ENCODE measurements at places on chromosomes 16 and 17.

- DNase-seq: no peak
These were observed 666 bp upstream of the METTL9 start for GRCh38 chr16:21598701-21599121.

DNA sequence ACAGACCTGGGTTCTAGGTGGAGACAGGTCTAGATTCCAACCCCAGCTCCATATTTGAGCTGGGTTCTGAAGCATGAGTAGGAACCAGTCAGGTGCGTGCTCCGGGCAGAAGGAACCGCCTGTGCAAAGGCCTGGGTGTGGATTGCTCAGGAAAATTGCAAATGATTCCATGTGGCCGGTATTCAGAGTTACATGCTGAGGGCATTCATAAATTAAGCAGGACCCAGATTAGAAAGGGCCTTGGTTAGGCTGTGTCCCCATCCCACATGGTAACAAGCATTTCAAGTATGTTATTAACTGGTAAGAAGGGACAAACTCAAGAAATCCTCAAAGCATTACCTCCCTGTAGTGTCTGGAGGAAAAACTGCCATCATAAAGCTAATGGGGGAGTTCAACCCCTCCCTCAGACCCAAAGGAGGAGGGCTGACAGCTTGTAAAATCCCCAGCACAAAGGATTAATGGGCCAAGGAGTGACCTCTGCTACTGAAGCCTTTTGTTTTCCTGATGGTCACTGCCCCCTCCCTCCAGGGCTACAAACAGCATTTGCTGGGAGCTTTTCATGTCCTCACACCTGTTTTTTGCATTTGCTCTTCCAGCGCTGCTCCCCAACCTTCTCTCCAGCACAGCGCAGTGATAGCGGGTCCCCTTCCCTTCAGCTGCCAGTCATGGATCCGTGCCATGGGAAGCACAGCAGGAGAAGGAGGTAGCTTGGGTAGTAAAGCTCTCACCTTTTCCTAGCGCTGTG, 218.0 kb downstream of the C16orf95 start:
- DNase-seq: no peak

GRCh38 chr17:3847165-3847670, 1.2 kb upstream of the NCBP3 start:
- no peak for DNase-seq

GRCh38 chr17:77391668-77392375, 251.1 kb downstream of the SEC14L1 start:
- no peak for DNase-seq

DNA sequence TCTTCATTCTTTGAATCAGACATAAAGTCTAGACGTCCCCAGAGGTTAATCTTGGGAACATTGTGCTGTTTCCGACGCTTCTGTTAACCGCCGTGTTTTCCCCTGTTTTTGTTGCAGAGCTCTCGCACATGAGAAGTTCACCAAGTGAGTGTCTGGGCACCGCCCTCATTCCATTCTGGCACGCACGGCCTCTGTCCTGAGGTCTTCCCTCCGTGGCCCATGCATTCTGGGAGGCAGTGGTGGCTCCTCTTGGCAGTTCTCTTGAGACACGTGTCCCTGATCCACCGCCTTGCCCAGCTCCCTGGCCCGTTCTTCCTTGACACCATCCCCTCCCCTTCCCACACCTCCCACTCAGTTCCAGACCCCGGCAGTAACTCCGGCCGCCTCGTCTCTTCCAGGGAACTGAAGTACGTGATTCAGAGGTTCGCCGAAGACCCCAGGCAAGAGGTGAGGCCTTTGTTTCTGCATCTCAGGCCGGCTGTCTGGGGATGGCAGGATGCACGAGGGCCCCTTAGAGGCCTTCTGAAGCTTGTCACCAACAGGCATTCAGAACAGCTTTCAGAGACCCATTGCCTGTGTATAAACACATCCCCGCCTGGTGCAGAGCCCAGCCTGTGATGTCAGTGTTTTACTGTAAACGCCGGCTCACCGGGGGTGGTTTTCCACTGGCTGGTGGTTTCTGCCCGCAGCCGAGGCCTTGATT, 85.9 kb upstream of the PLCG2 start:
- no peak for DNase-seq

All from SK-N-SH (cell line).